ENCODE measurements at places on chromosomes 1 and 21.

DNA sequence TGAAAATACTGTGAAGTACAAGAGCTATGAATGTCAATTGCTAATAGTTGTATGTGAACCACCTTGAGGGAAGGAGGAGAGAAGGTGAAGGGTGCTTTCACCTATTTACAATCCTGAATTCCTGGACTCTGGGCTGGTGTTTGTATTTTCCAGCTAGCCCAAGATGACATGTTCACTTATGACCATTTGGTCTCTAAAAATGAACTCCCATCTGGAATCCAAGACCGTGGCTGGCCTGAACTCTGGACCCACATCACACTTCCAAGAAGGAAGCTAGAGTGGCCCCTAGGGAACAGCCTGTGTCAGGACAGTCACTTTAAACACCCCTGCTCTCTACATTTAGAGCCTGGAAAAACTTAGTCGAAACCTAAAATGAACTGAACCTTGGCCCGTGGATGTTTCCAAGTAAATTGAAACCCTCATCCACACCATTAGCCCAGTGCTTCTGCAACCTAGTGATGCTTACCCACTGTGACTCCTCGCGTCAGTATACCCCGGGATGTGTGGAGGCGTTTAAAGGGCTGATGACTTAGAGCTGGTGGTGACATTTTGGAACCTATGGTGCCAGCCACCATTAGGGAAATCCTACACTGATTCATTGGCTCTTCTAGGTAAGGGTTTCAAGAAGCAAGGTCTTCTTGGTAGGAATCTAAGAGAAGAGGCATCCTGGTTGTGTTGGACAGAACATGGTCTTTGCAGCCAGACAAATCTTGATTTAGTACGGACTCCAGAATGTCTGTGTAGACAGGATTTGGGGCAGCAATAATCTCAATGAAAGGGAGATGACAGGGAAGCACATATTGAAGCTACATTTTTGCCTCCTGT, 171.5 kb upstream of the IRF2BP2 start:
- DNase-seq = no peak

DNA sequence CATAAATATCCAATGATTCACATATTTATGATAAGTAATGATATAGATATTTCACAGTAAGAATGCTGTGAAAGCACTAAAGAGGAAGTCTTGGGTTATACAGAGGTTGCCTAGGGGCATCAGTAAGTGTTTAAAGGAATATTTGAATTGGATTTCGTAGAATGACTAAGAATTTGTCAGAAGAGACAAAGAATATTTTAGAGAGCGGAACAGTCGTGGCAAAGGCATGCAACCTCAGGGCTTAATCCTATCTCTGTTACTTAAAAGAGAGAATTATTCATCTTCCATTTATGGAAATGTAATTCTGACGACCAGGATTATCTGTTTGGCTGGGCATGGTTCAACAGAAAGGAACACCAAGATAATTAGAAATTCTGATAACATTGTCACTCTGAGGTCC, 171.9 kb upstream of the NR5A2 start:
- no peak for DNase-seq

- DNase-seq = no peak
Measured at GRCh38 chr1:234409328-234409727, 36.1 kb downstream of the COA6 start.

DNA sequence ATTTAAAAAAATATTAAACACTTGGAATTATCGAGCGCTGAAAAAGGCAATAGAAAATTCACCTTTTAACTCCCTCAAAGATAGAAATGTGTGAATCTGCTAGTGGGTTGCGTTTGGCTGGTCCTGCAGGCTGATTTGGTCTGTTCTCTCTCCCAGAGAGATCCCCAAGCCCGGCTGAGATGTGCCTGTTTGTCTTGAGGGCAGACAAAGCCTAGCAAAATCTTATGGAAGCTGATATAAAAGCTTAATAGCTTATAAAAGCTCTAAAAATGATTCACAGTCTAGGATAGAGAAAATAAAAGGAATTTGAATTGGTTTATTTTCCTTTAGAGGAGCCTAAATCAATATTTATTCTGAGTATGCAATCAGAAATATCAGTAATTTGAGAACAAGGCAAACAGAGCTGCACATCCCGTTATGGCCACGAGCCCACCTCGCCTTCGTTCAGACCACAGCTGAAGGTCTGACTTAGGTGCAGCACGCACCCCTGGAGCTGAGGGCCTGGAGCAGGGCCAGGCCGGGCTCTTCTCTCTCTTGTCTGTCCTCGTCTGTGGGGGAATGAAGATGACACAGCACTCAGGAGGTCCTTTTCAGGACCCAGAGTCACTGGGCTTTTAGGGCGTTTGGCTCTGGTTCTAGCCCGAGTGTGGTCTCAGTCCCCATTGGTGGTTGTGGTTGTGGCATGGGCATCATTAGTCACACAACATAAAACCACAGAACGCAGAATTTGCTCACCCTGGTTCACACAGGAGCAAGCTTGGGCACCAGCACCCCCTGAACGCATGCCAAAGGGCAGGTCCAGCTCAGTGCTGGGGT, 18.6 kb downstream of the PDE9A start:
- no peak for DNase-seq

- DNase-seq = no peak
Measured at GRCh38 chr1:56590520-56591011, 11.2 kb upstream of the PLPP3 start.

DNA sequence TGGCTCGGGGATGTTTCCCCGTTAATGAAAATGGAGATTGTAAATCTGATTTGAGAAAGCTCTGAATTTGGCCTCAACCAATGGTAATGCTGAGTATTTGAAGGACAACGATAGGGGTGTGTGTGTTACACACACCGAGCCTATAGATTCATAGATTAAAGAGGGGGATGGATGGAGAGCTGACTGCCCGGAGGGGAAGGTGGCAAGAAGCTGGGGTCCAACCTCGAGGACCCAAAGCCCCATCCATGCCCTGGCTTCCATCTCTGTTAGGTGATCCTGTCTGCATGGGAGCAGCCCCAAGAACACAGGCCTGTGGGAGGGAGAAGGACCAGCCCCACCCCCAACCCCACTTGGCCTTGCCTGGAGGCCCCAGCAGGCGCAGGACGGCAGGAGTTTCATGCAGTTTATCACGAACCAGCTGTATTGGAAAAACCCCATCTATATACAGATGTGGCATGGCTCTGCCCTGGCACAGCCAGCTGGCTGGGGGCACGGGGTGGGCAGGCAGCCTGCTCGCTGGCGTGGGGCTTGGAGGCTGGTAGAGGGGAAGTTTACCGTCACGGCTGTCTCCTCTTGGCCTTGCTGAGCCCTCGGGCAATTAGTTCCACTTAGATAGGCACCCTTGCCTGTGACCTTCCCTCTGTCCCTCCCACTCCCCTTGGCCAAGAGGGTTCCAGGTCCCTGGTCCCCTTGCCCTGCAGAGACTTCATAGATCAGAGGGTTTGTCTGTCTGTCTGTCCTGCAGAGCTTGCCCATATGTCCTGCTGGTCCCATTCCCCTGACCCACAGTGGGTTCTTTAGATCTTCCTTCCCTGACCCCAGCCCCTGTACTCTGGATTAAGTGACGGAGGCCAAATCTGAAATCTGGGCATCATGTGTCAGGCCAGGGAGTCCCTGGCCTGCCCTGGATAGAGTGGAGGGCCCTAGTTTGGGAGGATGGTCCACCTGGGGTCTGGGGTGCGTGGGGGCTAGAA, 3.0 kb downstream of the HSPB7 start:
- no peak for DNase-seq

DNA sequence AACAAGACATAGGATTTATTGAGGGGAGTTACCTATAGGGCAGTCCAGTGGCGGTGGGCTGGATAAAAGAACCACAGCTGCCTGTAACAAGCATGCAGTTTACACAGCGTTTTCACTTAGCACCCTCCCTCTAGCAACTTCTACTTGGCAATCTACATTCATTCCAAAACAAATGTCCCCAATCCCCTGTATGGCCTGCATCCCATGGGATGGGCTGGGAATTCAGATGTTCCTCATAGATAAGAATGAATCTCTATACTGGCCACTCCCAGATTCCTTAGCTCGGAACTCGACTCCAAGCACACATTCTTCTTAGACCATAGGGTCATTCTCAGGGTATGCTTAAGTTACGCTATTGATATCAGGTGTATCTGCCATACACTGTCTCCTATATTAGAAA, 33.3 kb downstream of the PCP4 start:
- no peak for DNase-seq

DNA sequence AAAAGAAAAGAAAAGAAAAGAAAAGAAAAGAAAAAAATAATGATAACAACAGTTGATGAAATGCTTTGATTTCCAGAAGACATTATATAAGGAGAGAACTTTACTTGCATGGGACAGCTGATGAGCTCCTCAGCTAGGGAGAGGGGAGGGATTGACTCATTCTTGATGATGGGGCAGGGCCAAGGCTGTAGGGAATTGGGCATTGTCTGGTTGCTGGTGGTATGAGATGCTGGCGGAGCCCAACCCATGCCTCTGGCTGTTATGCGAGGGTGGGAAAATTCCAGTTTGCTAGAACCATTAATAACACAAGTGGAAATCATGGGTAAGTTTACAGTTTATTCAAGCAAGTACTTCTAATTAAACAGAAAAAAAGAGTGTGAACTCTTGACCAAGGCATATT, 36.0 kb upstream of the KIF26B start:
- no peak for DNase-seq

- DNase-seq = no peak
Measured at GRCh38 chr1:226132728-226133503, 53.6 kb downstream of the ACBD3 start.

- DNase-seq = no peak
Measured at GRCh38 chr21:26032263-26032662, 138.3 kb downstream of the APP start.

DNA sequence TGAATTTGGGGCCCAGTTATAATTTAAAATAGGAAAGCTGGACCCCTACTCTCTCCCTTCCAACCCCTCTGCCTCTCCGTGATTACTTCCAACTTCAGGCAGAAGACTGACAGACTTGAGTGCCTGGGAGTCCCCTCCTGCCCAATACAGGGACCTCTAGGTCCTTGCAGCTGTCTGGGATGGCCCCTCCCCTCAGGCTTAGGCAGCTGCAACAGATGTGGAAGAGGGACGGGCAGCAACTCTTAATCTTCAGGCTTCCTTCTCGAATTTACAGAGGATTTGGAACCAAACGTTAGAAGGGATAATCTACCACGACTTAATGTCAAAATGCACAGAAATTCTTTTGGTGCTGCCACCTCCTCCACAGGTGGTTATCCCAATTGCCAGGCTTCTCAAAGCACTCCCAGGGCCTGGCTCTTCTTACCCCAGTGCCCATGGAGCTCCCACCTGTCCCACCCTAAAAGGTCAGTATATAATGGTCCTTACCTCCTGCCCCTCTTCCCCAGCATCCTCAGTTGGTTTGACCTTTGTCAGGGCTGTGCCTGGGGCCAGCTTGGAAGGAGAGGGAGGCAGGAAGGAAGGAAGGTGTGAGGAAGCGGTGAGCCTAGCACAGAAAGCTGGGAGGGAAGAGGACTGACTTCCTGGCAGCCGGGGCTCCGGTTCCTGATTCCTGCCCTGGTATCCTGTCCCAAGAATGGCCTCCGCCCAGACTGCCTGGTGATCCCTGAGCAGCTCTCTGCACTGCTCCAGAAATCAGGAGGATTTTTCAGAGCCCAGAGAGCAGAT, 2.8 kb downstream of the PEA15 start:
- DNase-seq = no peak

- DNase-seq = no peak
Measured at GRCh38 chr1:54051933-54052430, 1.0 kb downstream of the TMEM59 start.

DNA sequence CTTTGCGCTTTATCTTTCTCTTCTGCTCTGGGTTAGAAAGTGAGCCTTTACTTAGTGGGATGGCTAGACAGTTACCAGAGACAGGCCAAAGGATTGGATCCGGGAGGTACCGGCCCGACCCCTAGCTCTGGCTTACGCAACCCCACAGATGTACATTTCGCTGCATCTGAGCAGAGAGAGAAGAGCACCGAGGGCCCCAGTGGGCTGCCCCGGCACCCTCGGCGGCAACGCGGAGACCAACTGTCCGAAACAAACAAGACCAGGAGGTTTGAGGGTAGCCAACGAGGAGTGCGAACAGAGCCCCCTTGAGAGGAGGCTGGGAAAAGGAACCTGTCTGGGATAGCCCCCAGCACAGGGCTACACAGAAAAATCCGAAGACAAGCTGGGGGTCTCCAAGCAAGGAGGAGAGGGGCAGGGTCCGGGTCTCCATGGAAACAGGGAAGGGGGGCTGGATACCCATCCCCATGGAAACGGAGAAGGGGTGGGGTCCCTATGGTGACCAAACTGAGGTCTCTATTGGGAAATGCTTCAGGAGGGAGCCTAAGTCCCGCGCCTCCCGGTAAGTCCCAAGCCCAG, 373 bp downstream of the MTF1 start:
- no peak for DNase-seq

DNA sequence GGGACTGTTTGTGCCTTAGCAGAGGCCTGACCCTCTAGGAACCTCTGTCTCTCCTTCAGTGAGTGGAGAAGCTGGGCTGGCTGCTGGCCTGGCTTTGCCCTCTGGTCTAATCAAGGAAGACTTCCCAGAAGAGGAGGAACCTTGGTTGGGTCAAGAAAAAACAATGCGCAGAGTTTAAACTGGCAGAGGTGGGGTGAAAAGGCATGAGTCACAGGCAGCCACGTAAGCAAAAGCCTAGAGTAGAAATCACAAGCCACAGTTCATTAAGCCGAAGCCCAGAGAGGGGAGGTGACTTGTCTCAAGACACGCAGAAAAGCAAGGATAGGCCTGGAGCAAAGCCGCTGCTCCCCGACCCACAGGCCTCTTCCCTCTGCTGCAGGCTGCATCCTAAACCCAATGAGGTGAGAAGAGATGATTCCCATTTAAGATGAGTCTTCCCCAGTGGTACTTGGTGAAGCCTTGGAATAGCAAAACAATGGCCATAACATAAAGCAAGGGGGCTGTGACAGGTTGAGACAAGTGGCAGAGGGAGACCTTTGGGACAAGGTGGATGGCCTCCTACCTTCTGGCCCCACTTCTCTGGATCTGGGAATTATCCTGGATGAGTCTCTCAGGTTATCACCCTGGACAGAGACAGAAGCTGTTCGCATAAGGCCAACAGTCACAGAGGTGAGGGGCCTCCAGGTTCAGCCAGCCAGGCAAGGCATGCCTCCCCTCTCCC, 7.7 kb downstream of the PDZK1IP1 start:
- no peak for DNase-seq

DNA sequence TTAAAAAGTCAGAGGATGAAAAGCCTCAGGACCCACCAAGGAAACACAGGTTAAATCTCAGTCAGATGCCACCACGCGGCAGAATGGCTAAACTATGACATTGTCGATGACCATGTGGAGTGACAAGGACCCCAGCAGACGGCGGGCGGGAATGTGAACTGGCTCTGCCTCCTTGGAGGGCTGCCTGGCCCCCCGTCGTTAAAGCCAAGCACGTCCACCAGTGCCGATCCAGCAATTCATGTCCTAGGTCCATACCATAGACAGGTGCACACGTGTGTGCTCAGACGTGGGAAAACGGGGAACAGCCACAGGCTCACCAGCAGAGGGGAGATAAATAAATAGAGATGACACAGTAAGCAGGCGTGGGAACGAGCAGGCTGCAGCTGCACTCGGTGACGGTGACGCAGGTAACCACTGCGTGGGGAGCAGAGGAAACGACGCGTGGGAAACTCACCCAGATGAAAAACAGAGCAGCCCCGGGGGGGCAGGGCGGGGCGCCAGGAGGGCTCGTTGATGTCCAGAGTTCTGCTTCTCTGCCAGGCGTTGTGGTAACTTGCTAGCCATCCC, 28.3 kb upstream of the PCBP3 start:
- DNase-seq = no peak

GRCh38 chr1:209155546-209155945, 428.0 kb upstream of the CAMK1G start:
- no peak for DNase-seq
